ENCODE measurements at places on chromosomes 12 and 14. TPM values are rescaled to one million over a fixed set of nuclear protein-coding genes. Genes with fewer than 3 reads are reported as not detected.

The CBLN3 gene
- total RNA-seq: 6.7 TPM

GRCh38 chr14:54483846-54484245, 4.9 kb downstream of the GMFB start:
- DNase-seq: no peak

- DNase-seq: no peak
Measured at GRCh38 chr12:28033538-28033915, 61.0 kb upstream of the PTHLH start.

DNA sequence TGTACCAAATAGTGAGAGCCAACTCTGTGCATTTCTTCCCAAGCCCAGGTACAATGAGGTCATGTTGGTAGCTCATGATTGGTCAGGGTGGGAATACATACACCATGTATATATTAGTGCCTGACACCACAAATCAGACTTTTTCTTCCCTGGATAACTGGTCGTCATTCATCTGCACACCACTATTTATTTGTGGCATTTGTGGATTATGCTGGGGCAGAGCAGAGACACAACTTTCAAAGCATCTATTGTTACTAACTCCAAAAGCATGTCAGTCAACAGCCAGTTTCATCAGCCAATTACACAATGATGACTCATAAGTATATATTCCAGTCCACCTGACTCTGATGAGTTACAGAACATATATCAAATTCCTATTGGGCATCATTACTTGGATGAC, 181.7 kb downstream of the ADAMTS20 start:
- DNase-seq: no peak

- no peak for DNase-seq
Measured at GRCh38 chr14:71371711-71372396, 464.6 kb downstream of the PCNX1 start.

DNA sequence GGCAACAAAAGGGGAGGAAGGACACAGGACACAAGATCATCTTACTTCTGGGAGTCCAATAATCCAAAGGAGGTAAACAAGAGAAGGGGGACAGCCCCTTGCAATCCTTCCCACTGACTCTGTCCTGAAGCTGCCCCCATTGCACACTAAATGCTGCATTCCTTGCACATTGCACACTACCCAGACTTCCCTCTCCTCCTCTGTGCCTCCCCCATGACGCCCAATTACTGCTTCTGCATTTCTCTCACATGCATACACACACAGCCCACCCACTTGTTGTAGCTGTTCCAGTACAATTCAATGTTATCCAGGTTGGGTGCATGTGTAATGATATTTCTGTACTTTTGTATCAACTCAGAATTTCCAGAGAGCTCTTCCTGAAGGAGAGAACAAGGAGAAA, 5.5 kb downstream of the NDRG2 start:
- DNase-seq: no peak

- DNase-seq: no peak
Measured at GRCh38 chr14:69688299-69688649, 76.9 kb downstream of the SUSD6 start.

DNA sequence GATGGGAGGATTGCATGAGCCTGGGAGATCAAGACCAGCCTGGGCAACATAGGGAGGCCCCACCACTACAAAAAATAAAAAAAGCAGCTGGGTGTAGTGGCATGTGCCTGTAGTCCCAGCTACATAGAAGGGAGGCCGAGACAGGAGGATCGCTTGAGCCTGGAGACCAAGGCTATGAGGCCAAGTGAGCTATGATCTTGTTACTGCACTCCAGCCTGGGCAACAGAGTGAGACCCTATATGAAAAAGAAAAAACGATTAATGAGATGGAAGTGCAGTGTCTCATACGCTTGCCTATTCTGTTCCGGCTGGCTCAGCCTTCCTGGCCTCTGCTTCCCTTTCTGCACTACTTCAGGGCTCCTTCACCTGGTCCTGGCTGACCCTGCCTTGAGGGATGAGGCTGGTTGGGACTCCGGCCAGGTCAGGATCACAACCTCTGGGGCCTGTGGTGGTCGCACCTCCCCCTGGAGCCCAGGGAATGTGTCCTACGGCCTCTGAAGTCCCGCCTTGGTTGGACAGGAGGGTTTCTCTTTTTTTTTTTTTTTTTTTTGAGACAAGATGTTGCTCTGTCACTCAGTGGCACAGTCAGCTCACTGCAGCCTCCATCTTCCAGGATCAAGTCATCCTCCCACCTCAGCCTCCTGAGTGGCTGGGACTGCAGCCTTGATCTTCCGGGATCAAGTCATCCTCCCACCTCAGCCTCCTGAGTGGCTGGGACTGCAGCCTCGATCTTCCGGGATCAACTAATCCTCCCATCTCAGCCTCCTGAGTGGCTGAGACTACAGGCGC, 10.7 kb downstream of the TEDC1 start:
- DNase-seq: no peak

DNA sequence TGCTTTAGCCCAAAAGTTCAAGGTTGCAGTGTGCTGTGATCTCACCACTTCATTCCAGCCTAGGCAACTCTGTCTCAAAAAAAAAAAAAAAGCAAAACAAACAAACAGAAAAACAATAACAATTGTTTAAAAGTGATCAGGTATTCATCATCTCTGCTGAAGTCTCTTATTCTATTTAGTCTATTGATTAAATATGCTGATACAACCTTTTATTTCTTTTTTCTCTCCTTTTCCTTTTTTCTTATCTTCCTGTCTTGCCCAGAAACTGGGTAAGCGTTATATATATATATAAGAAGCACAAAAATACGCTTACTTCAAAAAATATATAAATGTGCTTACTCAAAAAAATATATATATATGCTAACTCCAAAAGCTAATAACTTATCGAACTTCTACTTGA, 213.8 kb upstream of the EEA1 start:
- DNase-seq: no peak

DNA sequence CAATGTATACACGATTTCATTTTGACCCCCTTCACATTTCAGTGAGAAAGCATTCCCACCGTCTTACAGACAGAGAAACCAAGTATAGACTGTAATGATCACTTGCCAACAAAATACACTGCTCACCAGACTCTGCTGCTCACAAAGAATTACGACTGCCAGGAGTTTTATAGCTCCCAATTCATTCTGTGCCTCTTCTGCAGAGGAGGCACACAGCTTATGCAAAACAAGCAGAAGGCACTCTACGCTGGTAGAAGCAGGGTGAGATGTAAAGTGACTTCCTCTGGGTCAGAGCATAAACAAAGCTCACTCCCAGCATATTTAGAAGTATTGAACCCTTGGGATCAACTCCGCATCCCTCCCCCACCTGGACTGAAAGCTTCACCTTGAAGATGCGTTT, 14.6 kb downstream of the SPTB start:
- no peak for DNase-seq

DNA sequence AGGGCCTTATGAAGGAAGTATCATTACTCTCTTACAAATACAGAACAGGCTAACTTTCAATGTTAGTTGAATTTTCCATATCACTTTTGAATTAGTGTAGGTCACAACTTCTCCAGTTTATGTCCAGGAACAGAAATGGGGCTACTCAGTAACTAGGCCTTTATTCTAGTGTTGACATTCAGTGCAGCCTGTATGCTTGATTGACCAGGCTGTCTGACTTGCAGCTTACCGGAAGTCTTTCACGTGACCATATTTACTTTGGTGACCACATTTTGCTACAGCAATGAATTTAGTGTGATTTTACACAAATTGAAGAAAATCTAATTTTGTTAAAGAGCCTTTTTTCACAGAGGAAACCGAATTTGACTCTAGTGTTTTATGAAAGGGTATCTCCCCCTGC, 12.4 kb downstream of the MTERF2 start:
- DNase-seq: peak; percentile 63

Measured in OCI-LY7 (cell line).